ENCODE measurements at places on chromosomes 5 and 9.

GRCh38 chr9:124510650-124511425 lies 3.6 kb upstream of the NR5A1 start:
- DNase-seq, result no peak

GRCh38 chr5:43255704-43256103 lies 57.5 kb downstream of the HMGCS1 start:
- DNase-seq, result no peak

- DNase-seq, result peak; percentile 27
Measured at GRCh38 chr9:83013867-83014605, 48.9 kb downstream of the RASEF start.

DNA sequence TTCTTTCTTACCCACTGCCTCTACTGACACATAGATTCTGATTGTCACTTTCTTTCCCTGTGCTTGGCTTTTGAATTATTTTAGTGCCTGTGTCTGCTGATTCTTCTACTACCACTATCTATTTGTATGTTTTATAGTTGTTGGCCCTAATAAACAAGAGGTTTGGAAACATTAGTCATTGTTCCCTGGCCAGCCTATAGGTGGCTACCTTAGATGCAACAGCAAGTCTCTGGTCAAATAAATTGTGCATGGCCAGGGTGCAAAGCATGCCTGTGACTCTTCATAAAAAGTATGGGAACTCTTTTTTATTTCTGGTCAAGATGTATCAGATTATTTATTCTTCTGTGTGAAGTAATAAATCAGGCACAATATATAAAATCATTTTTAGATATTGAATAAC lies 124.4 kb downstream of the PLK2 start:
- DNase-seq, result no peak

- no peak for DNase-seq
Measured at GRCh38 chr5:34030048-34030447, 13.0 kb downstream of the C1QTNF3 start.

GRCh38 chr9:259405-260404 lies 45.0 kb downstream of the DOCK8 start:
- no peak for DNase-seq

- no peak for DNase-seq
Measured at GRCh38 chr9:88514247-88514646, 20.7 kb upstream of the NXNL2 start.
